ENCODE measurements at places on chromosomes 16 and 17. TPM values are rescaled to one million over a fixed set of nuclear protein-coding genes. Genes with fewer than 3 reads are reported as not detected.

Gene CFAP97D1
- not detected for total RNA-seq

Gene OTOA
- total RNA-seq, result not detected

Gene CA7
- not detected for total RNA-seq

DNA sequence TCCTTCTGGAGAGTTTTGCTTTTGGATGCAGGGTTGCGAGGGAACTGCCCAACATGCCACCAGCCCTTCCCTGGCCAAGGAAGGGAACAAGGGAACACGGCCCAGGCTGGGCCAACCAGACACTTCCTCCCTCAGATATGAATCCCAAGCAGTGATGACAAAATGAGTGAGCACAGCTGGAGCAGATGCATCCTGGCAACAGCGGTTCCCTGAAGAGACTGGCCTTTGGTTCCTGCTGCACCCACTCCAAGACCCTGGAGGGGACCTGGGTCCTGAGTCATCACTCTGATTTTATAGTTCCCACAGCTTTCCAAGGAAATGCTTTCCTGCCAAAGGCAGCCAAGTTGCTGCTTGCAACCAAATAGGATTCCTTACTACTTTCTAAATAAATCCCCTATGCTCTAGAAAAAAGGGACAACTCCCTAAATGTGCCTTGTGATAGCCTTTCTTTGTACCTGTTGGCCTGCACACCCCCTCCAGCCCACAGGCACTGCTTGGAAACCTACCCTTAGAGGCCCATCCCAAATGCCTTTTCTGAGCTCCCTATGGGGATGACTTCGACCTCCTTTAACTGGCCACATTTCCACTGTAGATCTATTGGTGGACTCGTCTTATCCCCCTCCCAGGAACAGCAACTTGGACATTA, 5.3 kb downstream of the ST3GAL2 start:
- no peak for DNase-seq

DNA sequence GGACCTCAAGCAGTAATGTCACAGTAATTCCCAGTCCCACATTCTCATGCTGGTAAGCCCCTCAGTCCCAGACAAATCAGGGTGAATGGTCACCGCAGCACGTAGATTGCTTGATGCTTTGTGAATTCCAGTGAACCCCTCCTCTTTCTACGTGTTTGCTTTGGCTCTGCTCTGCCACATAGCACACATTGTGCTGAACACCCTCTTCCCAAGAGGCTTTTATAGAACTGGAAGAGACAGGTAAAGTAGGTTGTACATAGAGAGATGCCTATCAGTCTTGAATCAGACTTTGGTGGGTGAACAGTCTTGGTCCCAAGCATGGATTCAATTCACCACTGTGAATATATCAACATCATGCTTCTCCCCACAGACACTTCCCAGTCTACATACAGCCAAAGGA, 579 bp upstream of the KRTAP9-6 start:
- no peak for DNase-seq

DNA sequence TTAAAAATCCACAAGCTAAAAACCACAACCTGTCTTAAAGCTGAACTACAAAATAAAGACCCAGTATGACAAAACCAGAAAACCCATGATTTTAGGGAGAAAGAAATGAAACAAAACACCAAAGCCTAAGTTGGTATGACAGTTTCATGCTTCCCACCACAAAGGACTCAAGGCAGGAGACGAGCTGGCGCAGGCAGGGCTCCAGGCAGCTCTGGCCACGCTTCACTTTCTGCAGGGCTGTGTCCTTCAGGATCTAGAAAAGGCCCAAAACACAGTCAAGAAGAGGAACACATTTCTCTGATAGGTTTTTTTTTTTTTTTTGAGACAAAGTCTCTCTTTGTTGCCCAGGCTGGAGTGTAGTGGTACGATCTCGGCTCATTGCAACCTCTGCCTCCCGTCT, 75.3 kb downstream of the WDR59 start:
- DNase-seq, result no peak

DNA sequence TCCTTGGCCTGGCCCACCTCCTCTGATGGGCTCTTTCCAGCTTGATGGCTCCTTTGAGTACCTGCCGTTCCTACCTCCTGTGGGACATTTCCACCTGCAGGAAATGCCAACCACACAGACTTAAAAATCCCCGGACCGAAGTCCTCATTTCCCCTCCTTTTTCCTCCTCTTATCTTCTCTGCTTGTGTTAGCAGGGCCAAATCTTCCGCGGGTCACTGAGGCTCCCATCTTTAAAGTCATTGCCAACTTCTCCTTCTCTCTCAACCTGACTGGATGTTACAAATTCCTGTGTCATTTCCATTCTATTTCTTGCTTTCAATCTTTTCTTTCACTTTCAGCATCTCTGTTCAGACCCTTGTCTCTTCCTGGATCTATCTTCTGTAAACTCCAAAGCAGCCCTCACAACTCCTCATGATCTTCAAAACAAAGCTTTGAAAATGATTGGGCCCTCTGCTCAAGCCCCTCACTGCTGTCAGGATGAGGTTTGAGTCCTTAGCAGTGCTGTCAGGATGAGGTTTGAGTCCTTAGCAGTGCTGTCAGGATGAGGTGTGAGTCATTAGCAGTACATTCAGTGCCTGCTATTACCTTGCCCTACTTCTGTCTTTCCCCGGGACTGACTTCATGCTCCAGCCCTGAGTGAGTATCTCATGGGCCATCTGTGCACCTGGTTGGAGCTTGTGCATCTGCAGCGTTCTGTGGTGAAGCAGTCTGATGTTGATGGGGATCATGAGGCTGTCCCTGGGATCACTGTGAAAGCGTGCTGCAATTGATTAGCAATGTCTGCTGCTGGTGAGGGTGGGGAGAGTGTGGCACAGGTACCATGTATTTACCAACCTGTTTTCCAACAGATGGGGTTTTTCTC, 100.1 kb downstream of the IRF8 start:
- DNase-seq, result no peak
